Fibroblast of skin of right biceps (primary cell): ENCODE measurements at places on chromosomes 4 and X.

DNA sequence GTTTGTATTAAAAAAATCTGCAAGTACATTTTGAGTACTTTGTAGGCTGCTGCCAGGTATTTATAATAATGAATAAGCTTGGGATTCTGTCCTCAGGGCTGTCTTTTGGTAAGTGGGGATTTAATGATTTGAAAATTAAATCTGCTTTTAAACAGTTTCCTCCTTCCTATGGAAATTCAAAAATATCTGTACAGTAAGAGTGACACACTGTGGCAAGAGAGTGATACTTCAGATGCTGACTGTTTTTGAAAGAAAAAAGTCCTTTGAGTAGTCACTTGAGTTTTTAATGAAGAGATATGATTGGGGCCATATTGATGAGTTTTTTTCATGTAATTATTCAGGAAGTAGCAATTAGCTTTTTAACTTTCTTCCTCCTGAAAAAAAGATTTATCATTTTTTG is 49.2 kb downstream of the SMARCAD1 start:
- no peak for DNase-seq

GRCh38 chr4:106507440-106507839 is 138.9 kb upstream of the GIMD1 start:
- no peak for DNase-seq

DNA sequence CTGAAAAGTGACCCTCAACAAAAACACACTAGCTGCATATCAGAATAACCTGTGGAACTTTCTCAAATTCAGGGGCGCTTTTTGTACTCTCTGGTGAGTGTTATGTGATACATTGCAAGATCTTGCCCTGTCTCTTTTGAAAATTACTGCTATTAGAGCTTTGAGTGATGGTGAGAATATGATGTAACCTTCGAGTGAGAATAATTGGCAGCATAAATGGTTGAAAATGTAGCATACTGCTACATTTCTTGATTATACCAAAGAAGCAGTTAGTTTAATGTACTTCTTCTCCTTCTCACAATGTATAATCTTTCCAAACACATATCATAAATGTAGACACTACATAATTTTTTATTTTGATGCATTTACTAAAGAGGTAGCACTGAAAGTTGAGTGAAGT is 882.9 kb downstream of the FSTL5 start:
- DNase-seq = no peak

DNA sequence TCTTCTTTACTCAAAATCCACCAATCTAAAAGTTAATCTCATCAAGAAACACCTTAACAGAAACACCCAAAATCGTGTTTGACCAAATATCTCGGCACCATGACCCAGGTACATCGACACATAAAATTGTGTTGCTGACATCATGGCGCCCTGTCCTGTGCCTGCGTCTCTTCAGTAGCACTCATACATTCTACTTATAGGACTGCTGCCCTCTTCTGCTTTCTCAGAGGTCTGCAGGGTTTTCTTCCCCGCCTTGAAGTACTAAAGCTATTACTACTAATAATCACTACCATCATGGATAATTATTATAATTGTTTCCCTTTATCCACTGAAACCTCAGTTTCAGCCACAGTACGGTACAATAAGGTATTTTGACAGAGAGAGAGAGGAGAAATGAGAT is 1403.1 kb upstream of the TENM3 start:
- no peak for DNase-seq

GRCh38 chr4:119228406-119228805 is 15.9 kb downstream of the USP53 start:
- no peak for DNase-seq

GRCh38 chr4:8205749-8206611 is 6.9 kb downstream of the SH3TC1 start:
- no peak for DNase-seq

- DNase-seq = no peak
Measured at GRCh38 chrX:925652-926061, 286.8 kb downstream of the CRLF2 start.

DNA sequence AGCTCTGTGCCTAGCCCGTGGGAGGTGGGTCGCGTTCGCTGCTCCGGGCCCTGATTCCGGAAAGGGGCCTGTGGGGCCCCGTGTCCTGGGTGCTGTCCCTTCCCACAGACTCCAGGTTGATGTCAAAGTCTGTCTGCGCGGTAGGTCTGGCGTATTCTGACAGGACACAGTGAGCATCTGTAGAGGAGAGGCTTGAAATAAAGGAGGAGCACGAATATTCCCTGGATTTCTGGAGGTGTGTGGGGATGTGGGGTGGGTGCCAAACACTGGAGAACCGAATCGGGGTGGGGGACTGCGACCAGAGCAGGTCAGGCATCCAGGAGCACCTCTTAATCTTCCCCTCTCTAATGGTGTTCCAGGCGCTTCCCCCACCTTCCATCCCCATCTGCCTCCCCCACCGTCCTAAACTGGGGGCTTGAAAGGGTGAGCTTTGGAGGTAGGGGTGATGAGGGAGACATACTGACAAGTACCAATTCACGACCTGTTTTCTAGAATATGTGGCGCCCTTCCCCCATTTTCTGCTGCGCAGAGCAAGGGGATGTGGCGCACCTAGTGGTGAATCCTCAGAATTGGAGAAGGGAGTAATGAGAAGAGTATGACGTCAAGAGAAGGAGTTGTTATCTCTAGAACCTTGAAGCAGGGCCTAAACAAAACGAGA is 877 bp downstream of the GPRASP1 start:
- DNase-seq = peak; percentile 54

DNA sequence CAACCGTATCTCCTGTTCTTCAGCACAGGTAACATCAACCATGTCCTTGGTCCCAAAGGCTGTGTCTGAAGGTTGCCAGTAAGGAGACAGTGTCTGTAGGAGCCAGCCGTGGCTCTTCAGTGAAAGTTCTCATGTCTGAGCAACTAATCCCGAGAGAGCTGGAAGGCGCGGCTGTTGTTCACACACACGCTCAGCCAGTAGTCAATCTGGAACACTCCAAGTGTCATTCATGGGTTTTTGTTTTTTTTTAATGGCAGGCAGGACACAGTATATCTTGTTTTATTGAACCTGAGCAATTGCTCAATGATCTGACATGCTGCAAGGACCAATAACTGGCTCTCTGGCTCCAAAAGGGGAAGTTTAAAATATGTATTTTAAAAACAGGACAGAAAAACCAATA is 48.4 kb upstream of the MAP3K15 start:
- no peak for DNase-seq

DNA sequence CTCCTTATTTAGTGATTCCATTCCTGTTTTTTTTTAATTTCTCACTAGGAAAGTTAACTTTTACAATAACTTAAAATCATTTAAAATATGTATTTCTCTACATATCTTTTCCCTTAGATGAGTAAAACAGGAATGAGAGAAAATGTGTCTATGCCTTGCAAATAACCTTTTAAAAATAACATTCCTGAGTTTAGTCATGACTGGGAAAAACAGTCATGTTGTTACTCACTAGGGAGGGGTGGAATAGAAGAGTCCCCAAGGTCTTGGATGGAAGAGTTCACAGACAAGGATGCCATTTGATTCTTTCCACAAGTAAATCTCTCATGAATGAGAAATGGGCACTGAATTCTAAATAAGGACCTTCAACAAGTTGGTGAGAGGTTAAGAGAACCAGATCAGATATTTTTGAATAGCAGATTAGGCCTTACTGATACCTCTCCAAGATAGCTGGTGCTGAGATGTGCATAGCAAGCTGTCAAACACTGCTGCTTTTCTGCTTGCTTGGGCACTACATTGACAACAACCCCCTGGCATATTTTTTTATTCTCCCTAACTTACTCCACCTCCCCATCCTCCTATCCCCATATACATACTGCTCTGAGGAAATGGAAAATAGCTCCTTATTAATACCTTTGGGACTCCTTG is 25.1 kb downstream of the UGDH start:
- peak; percentile 92 for DNase-seq

GRCh38 chr4:156545003-156545785 is 426.4 kb downstream of the PDGFC start:
- DNase-seq = peak; percentile 27

DNA sequence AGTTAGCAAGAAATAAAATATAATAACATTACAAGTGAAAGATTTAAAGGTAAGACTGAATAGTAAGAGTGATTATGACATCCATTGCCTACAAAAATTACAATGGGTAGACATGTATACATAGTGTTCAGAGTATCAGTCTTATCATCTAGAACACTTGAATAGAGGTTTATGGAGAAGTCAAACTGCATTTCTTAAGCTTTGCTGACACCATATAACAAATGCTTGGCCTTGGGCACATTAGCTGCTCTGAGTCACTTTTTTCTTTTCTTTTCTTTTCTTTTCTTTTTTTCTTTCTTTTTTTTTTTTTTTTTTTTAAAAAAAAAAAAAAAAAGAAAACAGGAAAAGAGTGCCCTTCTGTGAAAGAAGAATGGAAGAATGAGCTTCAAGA is 220.0 kb downstream of the SPCS3 start:
- DNase-seq = no peak

DNA sequence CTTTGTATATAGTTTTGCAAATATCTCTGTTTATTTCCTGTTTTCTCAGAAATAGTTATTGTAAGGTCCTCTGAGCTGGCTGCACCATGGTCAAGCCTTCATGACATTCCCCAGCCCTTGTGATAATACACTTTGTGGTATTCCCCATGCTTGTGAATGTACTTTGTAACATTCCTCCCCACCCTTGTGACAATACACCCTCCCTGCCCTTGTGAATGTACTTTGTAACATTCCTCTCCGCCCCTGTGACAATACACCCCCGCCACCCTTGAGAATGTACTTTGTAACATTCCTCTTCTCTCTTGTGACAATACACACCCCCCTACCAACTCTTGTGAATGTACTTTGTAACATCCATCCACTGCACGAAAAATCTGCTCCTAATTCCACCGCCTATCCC is 530.7 kb downstream of the CENPC start:
- no peak for DNase-seq

DNA sequence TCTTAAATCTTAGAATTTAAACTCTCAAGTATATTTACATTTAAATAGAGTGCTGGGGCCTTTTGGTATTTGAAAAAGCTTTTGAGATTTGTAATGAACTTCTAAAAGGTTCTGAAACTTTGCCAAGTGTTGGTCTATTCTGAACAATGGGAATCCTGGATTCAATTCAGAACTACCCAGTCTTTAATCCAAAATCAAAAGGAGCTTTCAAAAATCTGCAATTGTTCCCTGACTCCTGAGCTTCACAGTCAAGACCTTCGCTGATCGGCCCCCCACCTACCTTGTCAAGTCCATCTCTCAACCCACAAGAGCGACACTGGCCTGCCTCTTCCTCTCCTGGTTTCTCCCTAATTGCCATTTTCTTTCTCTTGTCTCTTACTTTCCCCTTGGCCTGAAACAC is 666.1 kb upstream of the BOD1L1 start:
- DNase-seq = no peak

GRCh38 chrX:134647477-134647877 is 10.8 kb downstream of the PLAC1 start:
- no peak for DNase-seq

DNA sequence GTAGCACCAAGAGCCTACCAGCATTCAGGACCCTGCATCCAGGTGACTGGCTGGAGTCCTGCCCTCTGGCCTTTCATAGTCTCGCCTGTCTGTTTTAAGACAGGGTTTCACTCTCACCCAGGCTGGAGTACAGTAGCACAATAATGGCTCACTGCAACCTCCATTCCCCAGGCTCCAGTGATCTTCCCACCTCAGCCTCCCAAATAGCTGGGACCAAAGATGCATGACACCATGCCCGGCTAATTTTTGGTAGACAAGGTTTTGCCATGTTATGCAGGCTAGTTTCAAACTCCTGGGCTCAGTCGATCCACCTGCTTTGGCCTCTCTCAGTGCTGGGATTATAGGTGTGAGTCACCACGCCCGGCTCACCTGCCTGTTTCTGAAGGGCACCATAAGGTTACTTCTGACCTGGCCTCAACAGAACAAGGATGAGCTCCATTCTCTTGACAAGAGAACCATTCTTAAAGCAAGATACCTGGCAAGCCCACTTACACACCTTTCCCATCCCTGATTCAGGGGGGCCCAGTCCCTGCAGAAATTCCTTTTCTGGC is 6.7 kb downstream of the RPS4X start:
- DNase-seq = no peak

- peak; percentile 95 for DNase-seq
Measured at GRCh38 chr4:56958111-56958517, 19.3 kb downstream of the NOA1 start.

DNA sequence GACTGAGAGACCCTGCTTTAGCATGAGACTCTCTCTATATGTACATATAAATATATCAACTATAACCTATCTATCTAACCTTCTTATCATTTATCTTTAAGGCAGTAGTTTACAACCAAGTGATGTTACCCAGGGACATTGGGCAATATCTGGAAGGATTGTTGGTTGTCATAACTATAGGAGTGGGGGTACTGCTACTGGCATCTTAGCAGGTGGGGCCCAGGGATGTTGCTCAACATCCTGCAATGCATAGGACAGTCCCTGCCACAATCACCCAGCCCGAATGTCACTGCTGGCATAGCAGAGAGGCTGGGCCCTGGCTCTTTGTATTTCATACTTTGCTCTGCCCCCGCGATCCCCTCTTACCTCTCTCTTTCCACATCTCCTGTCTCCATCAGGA is 397.7 kb downstream of the IL15 start:
- no peak for DNase-seq

GRCh38 chr4:139651282-139652194 is 14.1 kb upstream of the MGST2 start:
- peak; percentile 74 for DNase-seq

DNA sequence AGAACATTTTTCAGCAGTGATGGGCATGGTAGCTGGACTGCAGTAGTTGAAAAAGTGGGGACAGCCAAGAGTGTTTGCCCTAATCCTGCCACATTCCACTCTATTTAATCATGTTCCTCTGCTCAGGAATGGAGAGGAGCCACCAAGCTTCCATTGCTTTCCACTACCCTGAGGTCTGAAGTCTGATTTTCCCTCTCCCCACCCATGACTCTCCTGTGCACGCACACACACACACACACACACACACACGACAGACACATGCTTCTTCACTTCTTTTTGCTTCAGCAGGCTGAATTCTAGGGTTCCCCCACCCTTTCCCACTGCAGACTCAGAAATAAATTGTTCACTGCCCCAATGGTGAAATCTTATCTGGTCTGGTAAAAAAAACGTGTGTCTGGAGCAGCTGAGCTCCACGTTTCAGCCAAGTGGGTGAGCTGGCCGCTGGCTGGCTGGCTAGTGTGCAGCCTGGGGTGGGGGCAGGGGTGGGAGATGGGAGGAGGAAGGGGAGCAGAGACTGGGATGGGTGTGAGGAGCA is 142.7 kb upstream of the NALF2 start:
- DNase-seq = peak; percentile 80

GRCh38 chr4:22077571-22077970 is 129.0 kb upstream of the KCNIP4 start:
- DNase-seq = no peak

DNA sequence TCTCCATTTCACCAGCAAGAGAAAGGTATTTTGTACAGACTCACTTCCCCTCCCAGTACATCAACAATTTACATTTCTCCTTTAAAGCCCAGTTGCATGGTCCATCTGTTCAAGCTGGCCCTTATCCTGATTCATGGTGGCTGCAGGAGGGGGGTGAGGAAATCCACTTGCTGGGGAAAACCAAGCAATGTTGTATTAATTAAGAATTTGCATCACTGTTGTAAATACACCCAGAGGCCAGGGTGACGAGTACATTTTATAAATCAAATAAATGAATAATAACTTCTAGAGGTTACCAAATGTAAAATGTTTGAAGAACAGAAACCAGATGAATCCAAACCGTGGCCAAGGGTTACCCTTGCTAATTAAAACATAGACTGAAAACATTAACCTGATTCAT is 395.9 kb upstream of the INTU start:
- DNase-seq = peak; percentile 41
